Stimulated activated CD8-positive, alpha-beta memory T cell treated with anti-CD3 and anti-CD28 coated beads, Interleukin-15, amount 100 ng/mL, for 24 hours (primary cell): ENCODE measurements at places on chromosomes 6 and 20.

DNA sequence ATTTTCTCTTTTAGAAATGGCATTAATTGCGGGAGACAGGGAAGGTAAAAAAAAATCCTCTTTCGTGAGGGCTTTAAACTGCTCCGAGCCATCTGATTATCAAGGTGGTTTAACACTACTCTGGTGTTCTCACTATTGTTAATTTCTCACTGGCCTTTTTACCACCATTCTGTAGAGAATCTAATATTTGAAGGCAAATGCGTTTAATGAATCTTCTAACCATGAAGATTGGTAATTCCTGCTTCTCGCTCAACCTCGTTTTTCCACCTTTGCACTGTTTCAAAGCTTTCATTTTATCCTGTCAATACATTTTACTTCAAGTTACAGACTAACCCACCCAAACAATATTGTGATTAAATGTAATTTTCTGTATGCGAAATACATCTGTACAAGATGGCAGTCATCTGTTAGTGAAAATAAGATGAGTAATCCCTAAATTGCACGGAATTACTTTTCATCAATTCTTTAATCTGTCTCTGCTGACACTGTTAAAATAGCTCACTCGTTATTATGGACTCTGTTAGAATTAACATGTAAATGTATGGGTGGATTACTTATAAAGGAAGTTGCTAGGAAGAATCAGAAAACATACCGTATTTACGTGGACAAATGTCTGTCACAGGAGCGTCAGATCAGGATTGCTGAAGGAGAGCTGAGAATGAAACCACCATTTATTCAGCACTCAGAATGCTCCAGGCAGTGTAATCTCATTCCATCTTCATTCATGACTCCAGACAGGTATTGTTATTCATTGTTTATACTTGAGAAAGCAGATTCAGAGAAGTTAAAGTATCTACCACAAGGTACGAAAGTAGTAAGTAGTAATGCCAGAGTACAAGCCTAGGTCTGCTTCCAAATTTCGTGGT is 1.1 kb upstream of the LCA5 start:
- no peak for DNase-seq

DNA sequence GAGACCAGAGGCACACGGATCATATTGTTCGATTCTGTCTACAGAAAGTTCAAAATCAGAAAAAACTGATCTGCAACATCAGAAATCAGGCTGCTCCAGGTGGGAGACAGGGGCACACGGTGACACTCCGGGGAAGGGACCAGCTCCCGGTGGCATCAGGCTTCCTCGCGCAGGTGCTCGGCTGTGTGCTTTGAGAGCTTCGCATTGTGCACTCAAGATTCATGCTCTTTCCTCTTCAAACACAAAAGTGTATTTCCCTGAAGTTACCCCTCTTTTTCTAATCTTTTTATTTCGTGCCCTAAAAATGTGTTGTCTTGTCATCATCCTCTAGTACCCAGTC is 108.1 kb downstream of the DLL1 start:
- DNase-seq, result no peak

DNA sequence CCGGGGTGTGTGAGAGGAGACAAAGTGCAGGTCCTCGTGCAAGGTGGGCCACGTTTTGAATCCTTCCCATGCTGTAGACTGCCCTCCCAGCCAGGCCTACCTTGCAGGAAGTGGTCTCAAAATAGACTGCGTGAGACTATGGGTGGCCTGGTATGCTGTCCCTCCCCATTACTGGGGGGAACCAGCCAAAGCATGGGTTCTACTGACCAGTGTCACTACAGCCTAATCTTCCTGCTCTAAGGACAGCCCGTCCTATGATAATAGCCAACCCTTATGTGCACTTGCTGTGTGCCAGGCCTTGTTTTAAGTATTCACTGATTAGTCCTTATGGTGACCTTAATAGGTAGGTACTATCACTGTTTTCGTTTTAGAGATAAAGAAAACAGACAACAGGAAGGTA is 38.0 kb downstream of the FOXP4 start:
- DNase-seq, result no peak

DNA sequence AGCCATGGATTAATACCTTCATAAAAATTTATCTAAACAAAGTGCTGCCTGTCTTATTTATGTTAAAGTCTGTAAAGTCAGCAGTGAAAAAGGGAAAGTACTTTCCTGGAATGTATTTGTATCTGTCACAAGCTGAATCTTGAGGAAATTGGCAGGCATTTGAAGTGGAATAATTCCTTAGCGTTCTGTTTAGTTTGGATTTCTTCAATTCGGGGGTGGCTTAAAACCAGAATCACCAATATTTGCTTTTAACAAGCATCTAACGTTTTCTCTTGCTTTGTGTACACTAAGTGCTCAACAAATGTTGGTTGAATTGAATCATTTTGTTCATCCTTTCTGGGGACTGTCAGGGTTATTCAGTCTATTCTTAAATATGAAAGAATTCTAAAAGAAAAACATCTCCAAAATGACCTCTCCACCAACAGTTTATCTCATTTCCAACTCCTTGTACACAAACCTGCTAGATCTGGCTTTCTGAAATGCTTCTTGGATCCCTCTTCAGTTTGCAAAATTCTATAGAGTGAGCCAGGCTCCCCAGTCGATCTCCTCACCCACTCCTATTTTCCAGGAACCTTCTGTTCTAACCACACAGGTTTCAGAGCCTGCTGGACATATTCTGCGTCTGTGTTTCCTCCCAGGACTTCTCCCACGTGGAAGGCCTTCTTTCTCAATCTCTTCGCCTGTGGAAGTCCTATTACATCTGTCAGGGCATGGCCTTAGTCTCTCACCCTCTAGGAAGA is 2.0 kb upstream of the NPEPL1 start:
- DNase-seq, result no peak

GRCh38 chr20:41052742-41053419 is 24.3 kb downstream of the TOP1 start:
- DNase-seq, result no peak

GRCh38 chr20:56430461-56430860 is 18.4 kb downstream of the CASS4 start:
- DNase-seq, result no peak

- no peak for DNase-seq
Observed at GRCh38 chr6:142612956-142613355, 311.1 kb downstream of the ADGRG6 start.

DNA sequence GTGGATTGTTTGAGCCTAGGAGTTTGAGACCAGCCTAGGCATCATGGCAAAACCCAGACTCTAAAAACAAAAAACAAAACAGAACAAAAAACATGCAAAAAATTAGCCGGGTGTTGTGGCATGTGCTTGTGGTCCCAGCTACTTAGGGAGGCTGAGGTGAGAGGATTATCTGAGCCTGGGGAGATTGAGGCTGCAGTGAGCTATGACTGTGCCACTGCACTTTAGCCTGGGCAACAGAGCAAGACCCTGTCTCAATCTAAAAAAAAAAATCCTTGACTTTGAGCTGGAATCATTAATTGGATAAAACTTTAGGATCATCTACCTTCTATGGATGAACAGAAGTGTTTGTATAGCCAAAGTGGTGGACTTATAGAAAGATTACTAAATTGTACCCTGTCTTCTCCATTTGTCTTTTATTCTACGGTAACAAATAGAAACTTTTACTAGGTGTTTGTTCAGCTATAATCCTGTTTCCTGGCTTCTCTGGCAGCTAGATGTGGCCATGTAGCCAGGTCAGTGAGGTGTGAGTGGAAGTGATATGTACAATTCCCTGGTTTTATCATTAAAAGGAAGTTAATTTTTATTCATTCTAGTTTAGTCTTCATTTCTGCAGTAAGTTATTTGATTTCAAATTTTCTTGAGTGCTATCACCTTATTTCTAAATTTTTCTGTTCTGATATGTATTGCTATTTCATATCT is 108.3 kb upstream of the RNF24 start:
- DNase-seq, result no peak

DNA sequence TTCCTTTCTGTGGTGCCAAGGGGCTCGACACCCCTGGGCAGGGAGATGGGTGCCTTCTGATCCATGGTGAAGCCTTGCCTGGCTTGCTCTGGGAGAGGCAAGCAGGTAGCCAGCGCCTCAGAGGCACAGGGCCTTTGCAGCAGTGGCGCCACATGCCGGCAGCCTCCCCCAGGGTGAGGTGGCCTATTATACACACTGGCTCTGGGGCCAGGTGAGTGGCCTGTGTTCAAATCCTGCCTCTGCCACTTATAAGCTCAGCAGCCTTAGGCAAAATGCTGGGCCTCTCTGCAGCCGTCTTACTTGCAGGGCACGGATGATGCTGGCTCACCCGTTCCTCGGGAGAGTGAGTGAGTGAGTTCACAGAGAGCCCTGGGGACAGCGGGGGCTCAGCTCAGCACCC is 176.9 kb downstream of the TFAP2C start:
- no peak for DNase-seq

DNA sequence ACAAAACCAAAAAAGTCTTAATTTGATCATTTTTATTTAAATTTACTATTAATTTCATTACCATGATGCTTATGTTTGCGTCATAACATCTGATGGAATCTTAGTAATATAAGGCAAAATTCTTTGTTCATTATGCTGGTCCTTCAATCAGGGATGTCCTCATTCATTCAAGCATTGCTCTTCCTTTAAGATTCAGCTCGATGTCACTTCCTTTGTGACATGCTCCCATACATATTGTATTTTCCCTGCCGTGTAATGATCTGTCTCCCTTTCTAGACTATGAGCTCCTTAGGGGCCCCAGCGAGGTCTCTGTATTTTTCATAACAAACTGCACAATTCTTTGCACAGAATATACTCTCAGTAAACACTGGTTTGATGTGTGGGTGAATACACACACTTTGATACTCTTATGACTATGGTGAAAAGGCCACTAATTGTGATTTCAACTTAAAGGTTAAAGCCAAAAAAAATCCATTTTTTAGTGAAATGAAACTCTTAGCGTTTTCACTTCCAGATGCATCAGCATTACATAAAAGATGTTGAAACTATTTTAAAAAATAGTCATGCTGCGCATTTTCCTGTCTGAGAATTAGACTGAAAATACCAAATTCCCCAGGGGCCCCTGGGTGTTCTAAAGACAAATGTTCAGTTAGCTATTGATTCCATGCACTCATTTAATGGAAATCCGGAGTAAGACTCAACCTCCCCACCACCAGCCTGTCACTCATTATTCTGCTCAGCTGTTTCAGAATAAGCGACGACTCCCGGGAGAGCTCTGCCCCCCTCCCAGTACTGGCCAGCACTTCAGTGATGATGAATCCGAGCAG is 169.7 kb downstream of the ATXN1 start:
- DNase-seq, result no peak
